Activated CD4-positive, CD25-positive, alpha-beta regulatory T cell treated with anti-CD3 and anti-CD28 coated beads, Interleukin-2, amount 50 U/mL, for 16 hours (primary cell): ENCODE measurements at places on chromosomes 3 and 15.

- no peak for DNase-seq
These were observed 196.5 kb upstream of the ZPLD1 start for GRCh38 chr3:102238362-102238761.

- DNase-seq = no peak
These were observed 113.2 kb upstream of the IQSEC1 start for GRCh38 chr3:13186435-13186815.

- DNase-seq = no peak
These were observed 268.1 kb upstream of the UBE2E2 start for GRCh38 chr3:22935040-22935439.

GRCh38 chr3:179269152-179269707 is 18.3 kb upstream of the KCNMB3 start:
- DNase-seq = no peak

DNA sequence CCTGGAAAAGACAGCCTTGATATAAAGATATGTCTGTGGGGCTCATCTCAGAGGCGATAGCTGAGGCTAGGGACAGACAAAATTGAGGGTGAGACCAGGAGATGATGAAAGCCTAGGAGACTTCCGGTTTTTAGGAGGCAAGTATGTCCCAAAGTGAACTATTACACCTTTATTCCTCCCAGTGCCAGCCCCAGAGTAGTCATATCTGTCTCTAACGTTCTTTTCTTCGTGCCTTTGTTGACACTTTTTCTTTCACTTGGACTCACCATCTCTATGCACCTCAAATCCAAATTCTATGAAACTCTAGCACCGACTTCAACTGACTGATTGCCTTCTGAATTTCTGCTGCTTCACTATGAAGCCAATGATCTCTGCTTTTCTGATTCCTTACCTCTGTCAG is 93.8 kb upstream of the RASGRP1 start:
- DNase-seq = no peak

- no peak for DNase-seq
These were observed 189.7 kb upstream of the IL12A start for GRCh38 chr3:159798951-159799350.

DNA sequence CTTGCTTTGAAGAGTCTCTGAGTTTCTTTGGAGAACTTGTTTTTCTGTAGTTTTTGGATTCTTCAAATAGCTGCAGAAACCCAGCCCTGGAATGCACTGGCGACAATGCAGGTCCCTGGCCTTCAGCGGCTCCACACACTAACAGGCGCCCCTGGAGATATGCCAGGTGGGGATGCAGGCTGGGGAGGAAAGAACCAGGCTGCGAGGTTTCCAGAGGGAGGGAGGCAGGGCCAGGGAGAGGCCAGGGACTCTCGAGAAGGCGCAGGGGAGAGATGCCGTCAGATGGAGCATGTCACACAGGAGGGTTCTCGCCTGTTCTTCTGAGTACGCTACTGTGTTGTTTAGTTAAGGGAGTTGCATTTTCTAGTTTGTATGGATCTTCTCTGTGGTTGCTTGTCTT is 283.1 kb downstream of the GABRG3 start:
- DNase-seq = no peak

- DNase-seq = no peak
These were observed 8.6 kb upstream of the ZNF621 start for GRCh38 chr3:40516201-40516600.

GRCh38 chr15:101242999-101243336 is 8.9 kb downstream of the CHSY1 start:
- no peak for DNase-seq

- no peak for DNase-seq
These were observed 50.8 kb upstream of the MUC13 start for GRCh38 chr3:124985349-124985748.

GRCh38 chr3:169841171-169841570 is 28.5 kb upstream of the LRRC34 start:
- DNase-seq = no peak

DNA sequence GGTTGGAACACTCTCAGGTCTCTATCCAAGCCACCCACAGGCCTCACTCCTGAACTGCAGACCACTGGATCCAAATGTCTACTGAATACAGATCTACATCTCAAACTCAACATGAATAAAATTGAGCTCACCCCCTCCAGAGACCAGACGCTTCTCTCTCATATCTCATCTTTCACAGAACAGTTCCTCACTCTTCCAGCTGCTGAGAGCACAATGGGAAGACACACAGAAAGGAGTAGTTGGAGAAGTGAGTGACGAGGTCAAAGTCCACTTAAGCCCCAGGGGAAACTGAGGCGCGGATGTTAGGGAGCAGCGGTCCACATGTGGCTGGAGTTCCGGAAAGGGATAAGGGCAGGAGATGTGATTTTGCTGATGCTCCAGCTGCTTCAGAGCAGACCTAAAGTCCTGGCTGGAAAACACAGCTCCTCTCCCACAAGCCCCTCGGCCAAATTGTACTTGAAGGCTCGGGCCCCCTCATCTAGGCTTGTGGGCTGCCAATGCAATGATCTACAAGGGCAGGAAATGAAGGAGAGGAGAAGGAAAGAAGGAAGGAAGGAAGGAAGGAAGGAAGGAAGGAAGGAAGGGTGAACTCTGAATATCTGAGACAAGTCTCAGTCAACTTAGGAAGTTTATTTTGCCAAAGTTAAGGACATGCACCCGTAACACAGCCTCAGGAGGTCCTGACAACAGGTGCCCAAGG is 211.2 kb upstream of the TLE3 start:
- DNase-seq = no peak

- DNase-seq = no peak
These were observed 8.6 kb downstream of the VPS8 start for GRCh38 chr3:184820525-184820924.
